ENCODE measurements at places on chromosomes 4 and X.
A peak's percentile ranks its signal among the peaks of the same experiment; 100 is the strongest.

DNA sequence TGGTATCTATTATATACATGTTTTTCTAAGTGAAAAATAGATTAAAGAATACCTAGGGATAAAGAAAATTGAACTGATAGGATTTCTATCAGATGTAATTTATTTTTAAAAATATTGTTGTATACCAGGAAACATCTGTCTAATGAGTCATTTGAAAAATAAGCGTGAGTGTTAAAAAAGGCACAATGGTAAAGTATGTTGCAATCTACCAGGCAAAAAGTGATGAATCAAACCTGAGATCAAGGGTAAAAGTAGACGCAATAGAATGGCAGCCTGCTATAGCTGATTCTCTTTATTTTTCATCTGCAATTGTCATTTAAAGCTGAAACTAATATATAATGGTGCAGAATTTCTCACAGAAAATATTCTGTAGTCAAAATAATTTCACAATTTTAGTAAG is 1119.6 kb downstream of the PCDH18 start:
- DNase-seq = no peak

GRCh38 chr4:98514741-98515469 is 143.5 kb downstream of the TSPAN5 start:
- no peak for DNase-seq

GRCh38 chr4:1628892-1629698 is 55.0 kb downstream of the FAM53A start:
- peak; percentile 35 for DNase-seq

GRCh38 chr4:158371158-158371557 is 150.5 kb upstream of the RXFP1 start:
- no peak for DNase-seq

DNA sequence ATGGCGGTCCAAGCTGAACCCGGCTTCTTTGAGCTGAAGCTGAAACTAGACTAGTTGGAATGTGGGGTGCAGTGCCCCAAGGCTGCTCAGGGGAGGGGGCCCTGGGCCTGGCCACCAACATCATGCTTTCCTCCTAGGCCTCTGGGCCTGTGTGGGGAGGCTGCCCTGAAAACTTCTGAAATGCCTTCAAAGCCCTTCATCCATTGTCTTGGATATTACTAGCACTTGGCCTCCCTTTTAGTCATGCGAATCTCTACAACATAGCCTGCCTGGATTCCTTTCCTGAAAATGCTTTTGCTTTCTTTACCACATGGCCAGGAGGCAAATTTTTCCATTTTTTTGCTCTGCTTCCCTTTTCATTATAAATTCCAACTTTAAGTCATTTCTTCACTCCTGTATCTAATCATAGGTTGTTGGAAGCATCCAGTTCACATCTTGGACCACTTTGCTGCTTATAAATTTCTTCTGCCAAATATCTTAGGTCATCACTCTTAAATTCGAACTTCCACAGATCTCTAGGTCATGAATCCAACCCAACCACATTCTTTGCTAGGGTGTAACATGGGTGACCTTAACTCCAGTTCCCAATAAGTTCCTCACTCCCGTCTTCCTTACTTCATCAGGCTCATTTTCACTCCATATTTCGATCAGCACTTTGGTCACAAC is 103.4 kb downstream of the DDIT4L start:
- no peak for DNase-seq

Data from stimulated activated CD8-positive, alpha-beta memory T cell treated with anti-CD3 and anti-CD28 coated beads, Interleukin-7, amount 100 ng/mL, for 1 hour (primary cell).